ENCODE measurements at places on chromosomes 2 and 18.
A peak's percentile ranks its signal among the peaks of the same experiment; 100 is the strongest.

DNA sequence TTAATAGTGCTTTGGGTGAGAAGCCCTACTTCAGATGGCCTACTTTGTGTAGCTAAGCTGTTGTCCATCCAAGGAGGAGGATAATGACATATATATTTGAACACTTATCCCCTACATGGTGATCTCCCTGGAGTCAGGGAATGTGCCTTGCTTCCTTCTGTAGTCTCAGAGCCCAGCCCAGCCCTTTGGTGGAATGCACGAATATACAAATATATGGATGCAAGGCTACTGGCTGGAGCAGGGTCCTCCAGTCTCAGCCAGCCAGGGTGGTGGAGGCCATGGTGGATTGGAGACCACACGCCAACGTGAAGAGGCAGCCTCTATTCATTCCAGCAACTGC, 150.6 kb upstream of the RIOK3 start:
- no peak for DNase-seq

DNA sequence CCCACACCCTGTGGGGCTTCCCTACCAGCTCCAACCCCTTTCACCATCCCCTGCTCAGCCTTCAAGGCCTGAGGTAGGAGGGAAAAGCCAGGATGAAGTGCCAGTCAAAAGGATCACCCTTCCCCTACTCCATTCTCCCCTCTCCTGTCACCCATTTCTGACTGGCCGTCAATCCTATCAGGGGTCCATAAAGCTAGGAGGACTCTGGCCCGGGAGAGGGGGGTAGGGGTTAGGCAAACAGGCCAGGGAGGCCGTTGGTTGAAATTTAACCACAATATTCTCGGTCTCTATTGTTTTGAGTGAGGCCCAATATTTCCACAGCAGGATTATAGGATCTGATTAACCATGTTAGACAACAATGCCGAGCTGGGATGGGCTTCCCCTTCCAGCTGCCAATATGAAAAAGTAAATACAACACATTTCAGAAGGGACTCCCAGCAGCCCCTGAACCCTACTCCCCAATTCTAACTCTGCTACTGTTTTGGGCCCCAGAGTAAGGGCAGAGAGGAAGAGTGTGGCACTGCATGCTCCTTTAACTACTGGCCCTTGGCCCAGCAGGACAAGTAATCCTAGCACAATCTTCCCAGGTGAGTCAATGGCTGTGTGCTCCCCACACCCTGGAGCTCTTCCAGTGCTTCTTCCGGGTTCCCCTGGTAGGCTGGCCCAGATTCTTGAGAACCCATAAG, 10.6 kb upstream of the IHH start:
- DNase-seq: no peak

DNA sequence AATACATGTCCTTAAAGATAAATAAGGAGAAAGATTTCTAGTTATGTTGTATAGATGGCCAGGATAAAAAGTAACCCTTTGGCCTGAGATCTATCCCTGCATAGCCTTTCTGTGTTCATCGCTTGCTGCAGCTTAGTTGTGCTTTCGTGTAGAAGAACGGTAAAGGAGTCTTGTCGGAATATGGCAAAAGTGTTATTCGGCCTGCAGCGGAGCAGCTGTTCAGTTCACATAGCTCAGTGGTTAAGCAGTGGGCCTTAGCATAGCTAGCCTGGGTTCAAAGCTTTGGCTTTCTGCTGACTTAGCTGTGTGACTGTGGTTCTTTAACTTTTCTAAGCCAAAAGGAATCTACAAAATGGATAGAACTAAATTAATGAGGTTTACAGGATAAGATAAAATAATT, 55.4 kb downstream of the MALT1 start:
- DNase-seq: no peak

- DNase-seq: no peak
Measured at GRCh38 chr2:224557610-224558009, 27.6 kb downstream of the CUL3 start.

DNA sequence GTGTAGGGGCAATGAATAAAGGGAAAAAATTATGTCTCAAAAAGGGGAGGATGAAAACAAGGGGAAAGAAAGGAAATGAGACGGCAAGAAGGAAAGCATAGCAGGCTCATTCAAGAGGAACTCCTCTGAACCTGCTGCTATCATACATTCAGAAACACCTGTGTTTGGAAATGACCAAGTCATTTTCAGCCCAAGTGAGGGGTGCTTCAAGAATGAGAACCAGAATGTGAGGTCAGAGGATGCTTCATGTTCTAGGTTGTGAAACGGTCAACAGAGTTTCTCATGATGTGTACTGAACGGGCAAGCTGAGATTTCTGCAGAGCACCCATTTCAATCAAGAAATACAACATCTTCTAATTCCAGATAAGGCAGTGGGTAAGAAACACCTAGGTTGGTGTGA, 1367.2 kb upstream of the CELF4 start:
- DNase-seq: no peak

DNA sequence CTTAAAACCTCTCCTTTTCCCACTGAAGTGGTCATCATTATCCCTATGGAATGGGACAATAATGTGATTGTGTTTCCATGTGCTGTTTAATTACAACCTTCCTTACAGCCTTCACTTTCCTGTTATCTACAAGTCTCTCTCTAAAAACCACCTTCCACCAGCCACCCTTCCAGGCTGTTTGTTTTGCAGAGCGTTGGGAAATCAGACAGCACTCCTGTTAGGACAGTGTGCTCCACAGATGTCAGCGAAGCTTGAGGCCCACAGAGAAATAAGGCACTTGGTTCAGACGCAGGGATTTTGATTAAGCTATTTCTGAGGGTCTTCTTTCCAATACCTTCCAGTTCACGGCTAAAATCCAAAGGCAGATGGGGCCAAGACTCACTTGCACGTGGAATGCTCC, 32.3 kb upstream of the ASPRV1 start:
- no peak for DNase-seq

DNA sequence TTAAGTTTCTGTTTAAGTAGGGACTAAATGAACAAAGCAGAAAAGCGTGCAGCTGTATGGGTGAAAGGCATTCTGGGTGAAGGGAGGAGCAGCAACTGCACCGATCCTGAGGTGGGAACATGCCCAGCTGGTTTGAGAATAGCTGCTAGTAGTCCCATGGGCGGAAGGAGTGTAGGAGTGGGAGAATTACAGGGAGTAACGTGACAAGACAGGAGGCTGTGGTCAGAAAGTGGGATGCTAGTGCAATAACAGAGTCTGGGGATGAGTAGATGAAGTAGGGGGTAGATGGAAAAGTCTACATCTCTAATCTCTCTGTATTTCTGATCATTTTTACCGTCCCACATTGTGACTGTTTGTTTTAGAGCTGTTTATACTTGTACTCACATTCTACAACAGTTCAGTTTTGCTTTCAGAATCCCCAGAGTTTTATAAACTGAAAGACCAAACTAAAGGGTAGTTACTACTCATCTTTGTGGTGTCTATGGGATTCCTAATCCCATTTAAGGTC, 118.9 kb downstream of the LCLAT1 start:
- no peak for DNase-seq

- no peak for DNase-seq
Measured at GRCh38 chr2:194166818-194167217, 1490.2 kb upstream of the SLC39A10 start.

- peak; percentile 52 for DNase-seq
Measured at GRCh38 chr18:63994783-63995399, 25.0 kb downstream of the SERPINB8 start.

DNA sequence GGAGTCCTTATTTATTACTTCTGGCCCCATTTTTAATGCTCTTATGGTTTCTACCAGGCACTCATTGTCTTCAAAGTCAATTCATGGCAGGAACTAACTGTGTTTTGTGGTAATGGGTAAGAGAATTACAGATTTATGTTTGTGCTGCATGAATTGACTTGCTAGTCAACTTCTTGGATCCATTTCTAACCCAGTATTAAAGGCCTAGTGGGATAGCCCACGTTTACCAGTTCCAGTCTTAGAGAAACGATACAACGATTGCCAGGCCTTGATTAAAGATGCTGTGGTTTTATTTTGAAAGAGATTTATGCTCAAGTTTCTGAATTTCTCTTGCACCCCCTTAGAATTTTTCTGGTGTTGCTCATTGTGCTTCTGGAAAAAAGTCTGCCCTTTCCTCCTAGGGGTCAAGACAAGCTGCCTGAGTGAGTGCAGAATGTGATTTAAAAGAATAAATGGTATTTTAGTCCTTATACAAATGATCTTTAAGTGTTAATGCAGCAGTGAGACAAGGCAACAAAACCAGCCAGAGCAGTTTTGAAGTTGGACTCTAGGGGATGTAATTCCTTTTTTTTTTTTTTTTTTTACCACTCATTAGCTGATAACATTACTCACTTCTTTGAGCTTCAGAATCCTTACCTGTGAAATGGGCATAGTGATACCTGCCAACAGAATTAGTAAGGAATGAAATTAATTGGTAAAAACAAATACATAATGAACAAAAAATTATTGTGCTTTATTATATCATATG, 101.5 kb downstream of the ARHGAP15 start:
- no peak for DNase-seq

GRCh38 chr18:64747803-64748202, 598.9 kb upstream of the LINC00305 start:
- DNase-seq: no peak

GRCh38 chr2:212284166-212284565, 254.4 kb downstream of the ERBB4 start:
- no peak for DNase-seq

- DNase-seq: no peak
Measured at GRCh38 chr2:157067562-157067961, 189.9 kb upstream of the GALNT5 start.

GRCh38 chr18:50297621-50298442, 10.3 kb upstream of the CXXC1 start:
- peak; percentile 74 for DNase-seq

DNA sequence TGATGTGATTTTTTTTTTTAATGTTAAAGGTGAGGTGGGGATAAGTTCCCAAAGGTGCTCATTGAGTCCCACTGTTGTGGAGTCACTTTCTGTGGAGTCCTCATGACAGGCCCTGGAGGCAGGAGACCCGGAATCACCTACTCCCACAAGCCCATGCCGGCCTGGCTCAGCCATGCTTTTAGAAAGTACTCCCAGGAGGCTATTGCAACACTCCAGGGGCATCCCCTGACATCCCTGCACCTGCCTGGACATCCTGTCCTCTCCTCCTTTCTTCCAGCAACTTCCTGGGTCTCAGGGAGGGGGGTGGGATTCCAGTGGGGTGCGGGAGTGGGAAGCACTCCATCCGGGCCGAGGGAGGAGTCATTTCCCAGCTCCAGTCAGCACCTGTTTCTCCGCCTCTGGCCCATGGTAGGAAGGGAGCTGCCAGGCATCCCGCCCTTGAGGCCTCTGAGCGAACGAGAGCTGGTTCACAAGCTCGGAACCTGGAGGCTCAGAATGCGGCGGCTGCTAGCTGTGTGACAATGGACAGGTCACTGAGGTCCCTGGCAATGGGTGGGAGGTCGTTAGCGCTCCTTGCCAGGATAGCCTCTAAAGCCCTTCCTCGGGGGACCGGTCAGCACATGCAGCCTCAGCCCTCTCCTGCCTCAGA, 163.9 kb upstream of the ID2 start:
- no peak for DNase-seq

DNA sequence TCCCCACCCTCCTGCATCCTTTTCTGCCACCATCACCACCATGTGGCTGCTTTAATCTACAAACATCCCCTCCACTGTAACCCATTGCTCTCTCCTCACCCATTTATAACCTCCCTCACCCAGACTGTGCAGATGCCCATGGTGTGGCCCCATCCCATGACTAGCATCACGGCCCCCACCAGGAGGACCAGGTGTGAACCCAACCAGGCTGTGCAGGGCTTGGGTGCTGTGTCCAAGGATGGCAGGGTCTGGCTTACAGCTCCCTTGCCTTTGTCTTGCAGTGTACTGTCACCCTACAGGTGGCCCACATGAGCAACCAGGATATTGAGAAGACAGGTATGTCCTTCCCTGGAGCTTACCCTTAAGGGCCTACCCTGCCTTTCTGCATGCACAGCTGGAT, 6.8 kb downstream of the FER1L5 start:
- no peak for DNase-seq

- no peak for DNase-seq
Measured at GRCh38 chr2:109472331-109472959, 141.3 kb downstream of the SEPTIN10 start.

DNA sequence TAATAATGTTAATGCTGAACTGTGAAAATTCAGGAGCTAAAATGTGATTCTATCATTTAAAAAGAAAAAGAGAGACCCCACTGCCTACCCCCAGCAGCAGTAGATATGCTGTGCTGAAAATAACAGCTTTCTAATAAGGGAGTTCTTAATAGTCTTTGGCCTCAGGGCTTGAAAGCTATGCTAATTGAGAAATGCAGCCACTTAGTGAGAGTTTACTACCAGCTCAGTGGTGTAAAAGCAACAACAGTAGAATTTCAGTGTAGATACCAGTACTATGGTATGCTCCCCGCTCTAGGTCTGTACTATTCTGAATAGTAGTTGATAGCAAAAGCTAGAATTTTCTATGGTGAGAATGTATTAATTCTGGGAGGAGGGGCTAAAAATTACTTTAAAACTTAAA, 303.1 kb upstream of the VWC2L start:
- DNase-seq: no peak

- no peak for DNase-seq
Measured at GRCh38 chr2:10164601-10165000, 42.1 kb downstream of the RRM2 start.

- no peak for DNase-seq
Measured at GRCh38 chr2:199902486-199903110, 8.5 kb upstream of the C2orf69 start.

- DNase-seq: no peak
Measured at GRCh38 chr2:19033240-19033639, 325.2 kb downstream of the OSR1 start.

DNA sequence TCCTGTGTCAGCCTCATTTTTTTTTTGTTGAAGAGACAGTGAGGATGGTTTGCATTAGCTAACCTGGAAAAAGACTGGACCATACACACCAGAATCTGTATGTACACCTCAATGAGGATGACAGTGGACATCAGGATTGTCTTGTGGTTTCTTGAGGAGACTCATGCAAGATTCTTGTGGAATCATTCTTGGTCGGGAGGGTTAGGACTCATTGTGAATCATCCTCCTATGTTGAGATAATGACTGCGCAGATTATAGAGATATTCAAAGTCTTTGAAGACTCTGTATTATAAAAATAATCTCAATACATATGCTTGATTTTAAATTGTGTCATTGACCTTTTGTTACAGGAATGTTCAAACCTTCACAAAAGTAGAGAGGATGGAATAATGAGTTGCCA, 49.1 kb upstream of the DOCK10 start:
- no peak for DNase-seq

DNA sequence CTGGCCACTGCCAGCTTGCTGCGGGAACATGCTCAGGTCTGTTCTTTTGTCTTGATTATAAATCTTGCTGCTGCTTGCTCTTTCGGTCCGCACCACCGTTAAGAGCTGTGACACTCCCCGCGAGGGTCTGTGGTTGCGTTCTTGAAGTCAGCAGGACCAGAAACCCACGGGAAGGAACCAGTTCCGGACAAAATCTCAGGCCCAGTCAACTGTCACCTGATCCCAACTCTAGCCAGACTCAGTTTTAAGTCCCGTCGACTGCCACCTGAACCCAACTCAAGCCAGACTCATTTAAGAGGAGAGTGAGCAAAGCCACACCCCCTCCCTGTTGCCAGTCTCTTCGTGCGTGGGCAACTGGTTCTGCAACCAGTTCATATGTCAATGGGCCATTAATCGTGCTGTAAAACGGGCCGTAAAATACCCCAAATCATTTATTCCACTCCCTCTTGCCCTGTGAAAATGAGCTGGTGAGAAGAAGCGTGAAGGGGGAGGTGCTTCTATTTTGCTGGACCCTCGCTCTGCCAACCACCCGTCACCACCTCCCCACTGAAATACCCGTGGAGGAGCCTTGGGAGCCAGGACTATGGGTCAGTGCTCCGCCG, 224.3 kb downstream of the NDUFA10 start:
- no peak for DNase-seq
